ENCODE measurements at places on chromosomes 5 and 9.

- no peak for DNase-seq
Measured at GRCh38 chr9:134778841-134779411, 101.7 kb upstream of the FCN2 start.

GRCh38 chr9:124439686-124440243, 10.5 kb upstream of the ADGRD2 start:
- no peak for DNase-seq

DNA sequence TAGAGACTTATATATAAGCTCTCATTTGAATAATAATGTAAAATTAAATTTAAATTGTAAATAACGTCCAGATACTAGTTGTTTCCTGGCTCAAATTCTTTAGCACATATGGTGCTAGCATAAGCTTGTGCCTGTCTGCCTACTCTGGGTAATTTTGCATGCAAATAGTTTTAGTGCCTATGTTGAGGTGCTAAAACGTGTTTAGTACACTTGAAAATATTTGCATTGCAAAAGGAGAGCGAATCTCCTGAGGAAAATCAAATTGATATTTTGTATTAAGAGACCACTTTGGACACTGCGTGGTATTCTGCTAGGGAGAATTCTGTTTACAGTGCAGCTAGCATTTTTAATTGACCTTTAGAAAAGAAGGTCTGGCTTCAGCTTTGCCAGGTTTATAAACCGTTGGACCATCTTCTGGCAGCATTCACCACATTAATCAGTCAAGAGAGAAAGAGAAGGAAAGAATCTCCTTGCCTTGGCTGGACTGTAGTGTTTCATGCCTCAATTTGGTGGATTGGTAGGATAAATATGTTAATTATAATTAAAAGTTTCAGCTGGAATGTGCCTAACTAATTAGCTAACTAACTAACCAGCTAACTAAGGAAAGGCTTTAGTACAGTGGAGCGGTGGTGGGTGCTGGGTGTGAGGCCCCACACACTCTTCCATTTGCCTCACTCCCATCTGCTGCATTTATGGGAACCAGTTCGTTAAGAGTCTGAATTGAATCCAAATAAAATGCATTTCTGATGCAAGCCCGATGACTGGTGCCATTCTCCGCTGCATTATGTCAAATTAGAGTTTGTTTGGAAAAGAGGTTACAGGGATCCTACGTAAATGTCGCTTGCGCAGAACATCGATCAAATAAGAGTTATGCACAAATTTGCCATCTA, 150.1 kb upstream of the MPDZ start:
- DNase-seq, result no peak

DNA sequence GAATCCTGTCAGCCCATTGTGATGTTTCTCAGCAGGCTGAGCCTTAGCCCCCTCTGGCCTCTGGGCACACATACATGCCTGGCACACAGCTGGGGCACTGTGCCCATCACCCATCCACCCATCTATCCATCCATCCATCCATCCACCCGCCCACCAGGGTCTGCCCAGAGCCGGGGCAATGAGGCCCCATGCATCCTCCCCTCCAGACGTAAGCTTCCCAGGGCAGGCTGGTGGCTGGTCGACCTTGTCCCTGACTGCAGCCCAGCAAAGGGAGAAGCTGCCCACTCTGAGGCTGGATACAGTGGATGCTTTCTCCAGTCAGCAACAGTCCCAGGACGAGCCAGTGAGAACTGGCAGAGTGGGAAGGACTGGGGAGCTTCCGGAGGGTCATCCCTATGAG, 21.1 kb upstream of the SLC25A51 start:
- no peak for DNase-seq

DNA sequence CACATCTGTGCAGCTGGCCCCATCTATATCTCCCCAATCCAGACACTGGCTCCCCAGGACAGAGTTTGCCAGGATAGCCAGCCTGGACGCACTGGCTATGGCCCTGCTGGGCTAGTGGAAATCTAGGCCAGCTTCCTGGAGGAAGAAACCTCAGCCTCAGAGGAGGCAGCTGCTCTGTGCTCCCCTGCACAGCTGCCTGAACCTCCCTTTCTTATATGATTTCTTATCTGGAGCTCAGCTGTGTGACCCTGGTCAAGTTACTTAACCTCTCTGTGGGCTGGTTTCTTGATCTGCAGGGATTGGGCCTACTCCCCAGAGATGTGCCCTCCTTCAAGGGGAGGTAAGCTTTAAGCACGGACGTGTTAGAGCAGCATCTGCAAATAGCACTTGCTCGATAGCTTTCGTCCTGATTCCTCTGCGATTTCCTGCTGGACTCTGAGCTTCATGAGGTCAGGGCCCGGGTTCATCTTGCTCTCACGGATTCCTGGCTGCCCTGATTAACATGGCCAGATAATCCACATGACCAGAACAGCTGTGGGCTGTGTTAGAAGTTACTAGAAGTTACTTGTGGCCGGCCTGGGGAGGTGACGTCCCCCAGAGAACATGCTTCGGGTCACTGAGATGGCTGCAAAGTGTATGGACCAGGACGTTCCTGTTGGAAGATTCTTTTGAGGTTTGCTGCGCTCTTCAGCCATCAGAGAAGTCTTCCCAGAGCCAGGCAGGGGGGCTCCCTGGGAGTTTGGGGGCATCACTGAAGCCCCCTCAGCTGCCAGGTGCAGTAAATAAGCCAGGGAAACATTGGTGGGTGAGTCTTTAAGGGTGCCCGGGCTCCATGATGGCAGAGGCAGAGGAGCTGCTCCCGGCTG, 14.5 kb downstream of the C9orf50 start:
- DNase-seq, result no peak

DNA sequence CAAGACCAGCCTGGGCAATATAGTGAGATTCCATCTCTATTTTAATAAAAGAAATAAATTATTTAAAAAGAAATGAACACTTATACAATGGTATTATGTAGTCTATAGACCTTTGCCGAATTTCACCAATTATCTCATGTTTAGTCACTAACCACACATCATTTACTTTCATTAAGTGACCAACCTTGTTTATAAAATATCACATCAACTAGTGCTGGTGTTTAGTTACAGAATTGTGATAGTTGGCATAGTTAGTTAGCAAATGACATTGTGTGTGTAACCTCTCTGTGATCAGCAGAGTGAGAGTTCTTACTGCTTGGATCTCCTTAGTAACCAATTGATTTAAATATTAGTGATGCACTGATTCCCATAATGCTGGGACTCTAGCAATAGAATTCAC, 71.8 kb downstream of the PRR16 start:
- no peak for DNase-seq

DNA sequence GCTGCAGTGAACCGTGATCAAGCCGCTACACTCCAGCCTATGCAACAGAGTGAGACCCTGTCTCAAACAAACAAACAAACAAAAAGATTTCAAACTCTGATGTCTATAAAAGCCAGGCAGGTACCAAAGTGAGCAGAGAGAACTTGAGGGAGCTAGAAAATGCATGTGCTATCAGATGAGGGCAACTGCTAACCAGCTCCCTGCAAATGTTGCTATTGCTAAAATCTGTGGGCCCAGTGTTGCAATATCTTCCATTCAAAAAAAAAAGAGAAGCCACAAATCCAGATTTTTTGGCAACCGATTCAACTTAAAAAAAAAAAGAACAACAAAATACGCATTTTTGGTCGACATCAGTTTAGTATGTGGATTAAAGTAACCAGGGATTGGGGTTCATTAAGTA, 5.5 kb downstream of the UBE2D2 start:
- no peak for DNase-seq

GRCh38 chr9:79604921-79605562, 33.3 kb downstream of the TLE4 start:
- DNase-seq, result no peak

GRCh38 chr5:68884883-68885282, 208.9 kb upstream of the SLC30A5 start:
- DNase-seq, result no peak

DNA sequence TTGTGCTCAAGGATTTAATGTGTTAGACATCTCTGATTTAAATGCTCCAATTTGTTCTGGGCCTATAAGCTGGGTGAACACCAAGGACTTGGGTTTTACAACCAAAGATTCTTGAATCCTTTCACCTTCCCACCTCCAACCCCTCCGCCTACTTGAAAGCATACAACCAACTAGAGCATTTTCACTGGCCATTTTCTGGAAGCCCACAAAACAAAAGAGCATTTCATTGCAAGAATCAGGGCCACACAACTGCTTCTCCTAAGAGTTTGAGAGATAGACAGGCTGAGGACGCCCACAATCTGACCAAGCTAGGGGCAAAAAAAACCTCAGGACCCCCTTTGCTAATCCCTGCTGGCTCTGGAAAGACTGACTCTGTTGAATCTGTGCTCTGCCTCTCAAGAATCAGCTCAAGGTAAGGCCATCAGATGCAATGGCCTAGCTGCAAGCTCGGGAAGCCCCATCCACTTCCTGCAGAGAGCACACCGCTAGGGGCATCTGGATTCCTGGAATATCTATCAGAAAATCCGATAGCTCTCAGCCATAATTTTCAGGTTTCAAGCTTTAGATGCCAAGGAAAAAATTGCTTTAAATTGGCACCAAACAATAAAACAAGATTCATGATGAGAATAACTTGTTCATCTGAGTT, 57.7 kb downstream of the RETREG1 start:
- no peak for DNase-seq

DNA sequence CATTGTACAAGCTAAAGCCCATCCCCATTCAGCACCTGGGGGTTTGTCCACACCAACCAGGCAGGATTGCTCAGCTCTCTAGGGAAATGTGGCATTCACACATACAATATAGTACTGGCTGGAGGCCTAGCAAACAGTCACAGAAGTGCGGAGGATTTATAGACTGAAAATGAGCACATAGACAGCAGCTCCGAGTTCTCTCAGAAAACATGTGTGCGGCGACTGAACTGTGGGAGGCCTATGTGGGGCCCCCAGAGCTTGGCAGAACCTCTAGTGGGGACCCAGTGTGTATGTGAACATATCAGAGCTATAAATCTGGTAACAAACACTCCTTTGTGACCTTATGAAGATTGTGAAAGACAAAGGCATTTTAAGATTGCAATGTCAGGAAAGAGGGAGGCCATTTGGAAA, 431.1 kb downstream of the DTWD2 start:
- DNase-seq, result no peak

GRCh38 chr5:96716007-96716406, 53.8 kb downstream of the CAST start:
- no peak for DNase-seq

DNA sequence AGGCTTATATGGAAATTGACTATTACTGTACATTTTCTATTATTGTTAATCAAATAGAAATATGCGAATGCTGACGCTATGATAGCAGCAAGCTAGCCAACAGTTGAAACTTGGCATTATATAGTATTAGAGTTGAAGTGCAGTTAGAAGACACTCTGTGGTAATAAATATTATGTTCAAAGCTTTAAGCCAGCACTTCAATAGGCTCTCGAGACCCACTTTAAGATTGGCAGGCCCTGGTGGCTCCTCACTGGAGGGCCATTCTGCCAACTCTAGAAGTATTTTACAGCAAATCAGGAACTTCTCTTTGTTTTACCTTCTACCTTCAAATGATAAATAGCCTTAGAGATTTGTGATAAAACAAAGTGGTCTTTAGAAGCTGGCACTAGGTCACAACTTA, 2029.0 kb upstream of the WWC1 start:
- DNase-seq, result no peak

- no peak for DNase-seq
Measured at GRCh38 chr5:141717043-141717442, 35.0 kb upstream of the ARAP3 start.

GRCh38 chr9:82124090-82124489, 135.5 kb downstream of the SPATA31D1 start:
- DNase-seq, result no peak

DNA sequence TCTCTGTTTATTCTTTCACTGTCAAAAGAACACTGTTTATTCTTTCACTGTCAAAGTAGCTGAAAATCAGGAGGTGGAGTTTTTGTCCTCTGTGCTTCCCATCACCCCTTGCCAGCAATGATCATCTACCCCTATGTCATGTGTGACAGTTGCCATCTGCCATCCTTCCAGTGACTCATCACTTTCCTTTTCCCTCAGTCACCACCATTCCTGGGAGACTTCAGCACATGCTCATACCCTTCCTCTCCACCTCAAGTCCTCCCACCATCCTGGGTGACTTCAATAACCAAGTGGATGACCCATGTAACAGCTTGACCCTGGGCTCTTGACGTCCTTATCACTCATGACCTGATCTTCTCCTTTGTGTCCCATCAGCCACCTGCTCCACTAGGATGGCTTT, 43.3 kb upstream of the RASEF start:
- no peak for DNase-seq

- DNase-seq, result no peak
Measured at GRCh38 chr5:65803699-65804391, 81.8 kb downstream of the NLN start.

GRCh38 chr5:41878643-41879478, 8.6 kb upstream of the OXCT1 start:
- no peak for DNase-seq

DNA sequence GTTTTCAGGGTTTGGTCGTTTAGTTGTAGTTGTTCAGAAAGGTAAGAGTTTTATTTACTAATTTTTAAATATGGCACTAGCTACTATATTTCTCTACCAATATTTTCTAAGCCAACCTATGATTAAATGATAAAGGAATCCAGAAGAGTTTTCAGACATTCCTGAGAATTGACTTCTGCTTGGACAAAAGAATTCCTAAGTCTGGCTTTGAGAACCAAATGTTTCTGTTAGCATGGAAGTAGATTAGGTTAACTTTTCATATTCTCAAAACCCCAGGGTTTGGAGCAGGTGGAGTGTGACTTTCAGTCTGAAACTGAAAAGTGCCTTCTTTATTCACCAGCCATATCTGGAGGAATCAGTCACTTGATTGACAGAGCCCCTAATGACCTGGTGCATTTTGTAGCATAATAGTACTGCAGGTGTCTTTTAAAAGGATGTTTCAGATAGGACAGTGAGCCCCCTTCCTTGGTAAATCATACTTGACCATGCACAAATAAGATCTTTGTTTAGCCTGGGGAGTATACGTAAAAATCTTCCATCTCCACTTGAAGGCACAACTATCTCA, 457.0 kb upstream of the ZNF462 start:
- no peak for DNase-seq

DNA sequence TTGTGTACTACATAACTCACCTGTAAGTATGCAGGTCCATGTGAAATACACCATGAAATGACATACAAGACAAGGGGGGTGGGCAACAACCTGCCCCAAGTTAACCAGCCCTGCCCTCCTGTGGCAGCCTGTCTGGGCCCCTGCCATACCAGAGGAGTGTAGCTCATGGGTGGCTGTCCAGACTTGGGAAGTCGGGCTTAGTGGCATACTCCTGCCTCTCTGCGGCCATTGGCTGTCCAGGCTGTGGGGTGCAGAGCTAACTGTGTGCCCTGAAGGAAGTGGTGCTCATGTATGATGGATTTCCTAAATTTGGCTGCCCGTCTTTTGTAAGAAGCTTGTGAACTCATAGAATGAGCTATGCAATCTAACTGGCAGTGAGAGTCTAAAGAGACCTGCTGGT, 47.0 kb downstream of the GPR107 start:
- DNase-seq, result no peak

GRCh38 chr5:172659570-172659908, 18.5 kb downstream of the NEURL1B start:
- no peak for DNase-seq

- no peak for DNase-seq
Measured at GRCh38 chr5:159641371-159642039, 274.8 kb upstream of the ADRA1B start.

GRCh38 chr5:5207828-5208227, 67.7 kb downstream of the ADAMTS16 start:
- DNase-seq, result no peak

Data from NK-92 treated with Interleukin-12 subunit alpha and Interleukin-12 subunit beta, amount 100 ng/mL, for 24 hours (cell line).